CD4-positive, CD25-positive, alpha-beta regulatory T cell (primary cell): ENCODE measurements at places on chromosomes 1 and 21. TPM values are rescaled to one million over a fixed set of nuclear protein-coding genes. Genes with fewer than 3 reads are reported as not detected.
A peak's percentile ranks its signal among the peaks of the same experiment; 100 is the strongest.

GUCA2A gene
- total RNA-seq, result not detected

CELA3B gene
- total RNA-seq, result not detected

THEM5 gene
- total RNA-seq, result not detected

BTG2 gene
- total RNA-seq, result 1,002 TPM

MAGI3 gene
- 4.9 TPM for total RNA-seq

DNA sequence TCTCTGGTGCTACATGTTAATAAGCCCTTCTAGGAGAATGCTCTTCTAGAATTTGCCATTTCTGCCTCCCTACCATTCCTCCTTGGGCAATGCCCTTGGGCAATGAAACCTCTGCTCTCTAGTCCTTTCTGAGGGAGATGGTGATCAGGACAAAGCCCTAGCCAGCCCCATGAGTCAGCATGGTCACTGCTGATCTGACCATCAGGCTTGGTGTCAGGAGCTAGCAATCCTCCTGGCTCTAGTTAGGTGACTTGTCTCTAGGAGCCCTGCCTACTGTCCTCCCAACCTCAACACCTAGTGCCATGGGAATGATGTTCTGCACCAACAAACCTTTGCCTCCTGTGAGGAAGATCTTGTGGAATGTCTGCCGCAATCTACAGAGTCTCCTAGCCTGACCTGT lies 89.8 kb downstream of the NMNAT2 start:
- no peak for DNase-seq

- DNase-seq, result no peak
Measured at GRCh38 chr1:69671363-69672010, 103.8 kb downstream of the LRRC7 start.

DNA sequence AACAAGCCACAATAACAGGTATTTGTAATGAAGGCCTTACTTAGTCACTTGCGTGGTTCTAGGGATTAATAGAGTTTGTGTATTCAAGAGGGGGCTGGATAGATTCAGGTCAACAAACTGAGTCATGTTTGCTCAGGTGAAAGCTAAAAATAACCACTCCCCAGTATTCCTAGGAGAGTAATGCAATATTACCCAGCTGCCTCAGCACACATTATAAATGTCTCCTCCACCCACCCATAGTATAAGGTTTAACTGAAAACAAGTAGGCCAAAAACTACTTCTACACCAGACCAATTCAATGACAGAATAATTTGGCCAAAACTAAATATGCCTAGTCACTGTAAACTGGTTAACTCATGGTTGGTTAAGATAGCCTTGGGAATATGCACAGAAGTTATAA lies 34.4 kb downstream of the WLS start:
- DNase-seq, result no peak

DNA sequence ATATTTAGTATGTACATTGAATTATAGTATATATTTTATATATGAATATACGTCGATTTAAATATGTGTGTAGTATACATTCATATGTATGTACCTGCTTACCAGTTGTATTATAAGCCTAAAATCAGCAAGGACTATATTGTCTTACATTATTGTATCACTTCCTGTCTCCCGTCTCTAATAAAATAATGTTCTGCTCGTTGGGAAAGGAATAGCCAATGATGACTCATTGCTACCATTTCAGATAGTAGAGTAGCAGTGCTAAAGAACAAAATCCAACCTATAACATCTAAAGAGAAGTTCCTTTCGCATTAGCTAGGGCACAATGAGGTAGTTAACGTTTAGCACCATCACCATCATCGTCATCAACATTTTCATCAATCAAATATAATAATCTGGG lies 39.9 kb upstream of the SMYD2 start:
- DNase-seq, result no peak

- DNase-seq, result peak; percentile 62
Measured at GRCh38 chr1:157496121-157496526, 56.2 kb downstream of the FCRL5 start.

DNA sequence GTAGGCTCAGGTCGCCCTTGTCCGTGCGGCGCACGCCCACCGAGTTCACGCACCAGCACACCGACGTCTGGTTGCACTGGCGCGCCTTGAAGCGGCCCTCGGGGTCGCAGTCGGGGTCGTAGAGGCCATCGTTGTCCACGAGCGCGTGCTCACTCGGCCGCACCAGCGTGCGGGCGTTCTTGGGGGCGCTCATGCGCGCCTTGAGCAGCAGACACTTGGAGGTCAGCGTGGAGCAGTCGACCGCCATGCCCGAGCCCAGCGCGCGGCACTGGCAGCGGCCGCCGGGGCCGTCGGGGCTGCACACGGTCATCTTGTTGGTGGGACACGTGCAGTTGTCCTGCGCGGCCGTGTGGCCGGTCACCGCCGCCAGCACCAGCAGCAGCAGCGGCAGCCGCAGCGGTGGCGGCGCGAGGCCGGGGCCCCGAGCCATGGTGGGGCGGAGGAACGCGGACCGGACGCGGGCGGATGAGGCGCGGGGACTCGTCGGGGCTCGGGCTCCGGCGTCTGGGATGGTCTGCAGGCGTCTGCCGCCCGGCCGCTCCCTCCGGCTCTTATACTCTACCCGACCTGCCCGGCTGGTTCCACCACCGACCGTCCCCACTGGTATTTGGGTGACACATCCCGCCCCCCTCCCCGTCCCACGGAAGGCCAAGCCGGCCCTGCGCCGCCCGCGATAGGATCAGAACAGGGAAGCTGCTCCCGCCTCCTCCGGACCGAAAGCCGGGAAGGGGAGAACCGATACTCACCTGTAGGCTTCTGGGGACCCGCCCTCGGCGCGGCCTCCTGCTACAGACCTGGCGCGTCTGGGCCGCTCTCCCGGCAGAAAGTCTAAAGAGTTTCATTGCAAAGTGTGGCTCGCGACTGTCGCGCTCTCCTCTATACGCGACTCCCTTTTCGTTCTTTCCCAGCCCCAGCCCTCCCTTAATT lies at the start of gene TACSTD2:
TACSTD2 (minus strand) TSS at position 526 of the 927 bp plus-strand sequence; CDS start at position 430, 96 bp downstream.
- DNase-seq, result no peak

- no peak for DNase-seq
Measured at GRCh38 chr1:84632137-84632536, 57.9 kb upstream of the CTBS start.

DNA sequence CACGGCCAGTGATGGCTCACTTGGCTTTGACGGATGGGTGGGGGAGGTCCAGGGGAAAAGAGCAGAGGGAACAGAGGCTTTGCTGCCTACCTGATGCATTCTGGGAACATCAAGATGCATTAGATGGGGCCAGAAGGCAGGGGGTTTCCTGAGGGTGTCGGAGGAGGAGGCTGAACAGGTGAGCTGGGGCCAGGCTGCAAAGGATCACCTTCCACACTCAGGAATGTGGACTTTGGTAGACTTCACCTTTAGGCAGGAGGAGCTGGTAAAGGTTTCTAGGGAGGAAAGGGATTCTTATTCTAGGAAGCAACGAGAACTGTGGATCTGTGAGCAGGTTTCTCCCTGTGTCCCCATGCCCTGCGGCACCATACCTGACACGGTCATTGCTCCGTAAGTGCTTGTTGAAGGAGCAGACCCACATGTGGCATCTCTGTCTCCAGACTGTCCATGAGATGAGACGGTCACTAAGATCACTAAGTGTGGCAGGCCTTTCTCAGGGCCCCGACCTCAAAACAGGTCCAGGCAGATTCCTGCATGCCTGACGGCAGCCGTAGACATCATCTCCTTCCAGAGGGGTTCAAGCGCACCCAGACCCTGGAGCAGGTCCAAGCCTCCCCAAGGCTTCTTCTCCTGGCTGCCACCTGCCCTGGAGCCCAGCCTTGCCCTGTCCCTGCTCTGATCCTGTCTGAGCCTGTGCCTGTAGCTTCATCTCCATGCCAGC lies 89.1 kb upstream of the SLC25A33 start:
- no peak for DNase-seq

DNA sequence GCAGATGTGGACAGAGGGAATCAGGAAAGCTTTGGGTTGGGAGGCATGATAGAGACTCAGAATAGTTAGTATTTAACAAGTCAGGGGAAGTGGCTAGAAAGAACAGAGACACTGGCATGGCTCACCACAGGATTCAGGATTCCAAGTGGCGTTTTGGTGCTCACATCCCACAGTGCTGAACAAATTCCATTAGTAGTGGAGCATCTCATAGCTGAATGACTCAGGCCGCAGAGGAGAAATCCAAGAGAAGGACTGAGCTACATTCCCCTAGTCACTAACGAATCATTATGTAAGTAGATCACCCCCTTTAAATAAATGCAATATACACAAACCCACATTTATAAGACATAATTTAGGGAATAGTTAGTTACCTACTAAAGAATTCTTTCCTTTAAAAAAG lies 5.0 kb upstream of the KCNJ9 start:
- DNase-seq, result no peak

GRCh38 chr1:6294080-6294889 lies 33.4 kb upstream of the GPR153 start:
- no peak for DNase-seq

GRCh38 chr1:8154621-8155052 lies 128.5 kb upstream of the ERRFI1 start:
- DNase-seq, result no peak

- DNase-seq, result no peak
Measured at GRCh38 chr1:22498463-22498862, 46.8 kb downstream of the ZBTB40 start.
